ENCODE measurements at places on chromosomes 12 and 14. TPM values are rescaled to one million over a fixed set of nuclear protein-coding genes. Genes with fewer than 3 reads are reported as not detected.

KCNJ8 gene
- total RNA-seq: not detected

CHST11 gene
- total RNA-seq: 20.0 TPM

KRT77 gene
- not detected for total RNA-seq

MYL6 gene
- total RNA-seq: 1,193 TPM

PTHLH gene
- total RNA-seq: not detected

NXPH4 gene
- 0.54 TPM for total RNA-seq

TGM1 gene
- total RNA-seq: 31.6 TPM

DPY19L2 gene
- total RNA-seq: not detected

ORMDL2 gene
- 27.0 TPM for total RNA-seq

ATP5F1B gene
- total RNA-seq: 897 TPM

All from activated naive CD4-positive, alpha-beta T cell treated with anti-CD3 and anti-CD28 coated beads, Interleukin-2, amount 50 U/mL, for 72 hours (primary cell).